Amniotic epithelial cell (primary cell): ENCODE measurements at places on chromosomes 6 and 20.

DNA sequence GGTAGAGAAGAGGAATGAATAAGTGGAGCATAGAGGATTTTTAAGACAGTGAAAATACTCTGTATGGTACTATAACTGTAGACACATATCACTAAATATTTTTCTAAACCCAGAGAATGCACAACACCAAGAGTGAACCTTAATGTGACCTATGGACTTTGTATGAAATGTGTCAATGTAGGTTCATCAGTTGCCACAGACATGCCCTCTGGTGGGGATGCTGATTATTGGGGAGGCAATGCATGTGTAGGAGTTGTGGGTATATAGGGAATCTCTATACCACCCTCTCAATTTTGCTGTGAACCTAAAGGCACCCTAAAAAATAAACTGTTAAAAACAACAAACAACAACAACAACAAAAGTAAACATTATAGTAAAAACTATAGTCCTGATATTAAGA, 293.7 kb downstream of the RNF144B start:
- no peak for DNase-seq

- DNase-seq = no peak
Observed at GRCh38 chr6:45718871-45719270, 296.8 kb downstream of the CLIC5 start.

- DNase-seq = no peak
Observed at GRCh38 chr6:100096341-100096740, 102.3 kb upstream of the MCHR2 start.

DNA sequence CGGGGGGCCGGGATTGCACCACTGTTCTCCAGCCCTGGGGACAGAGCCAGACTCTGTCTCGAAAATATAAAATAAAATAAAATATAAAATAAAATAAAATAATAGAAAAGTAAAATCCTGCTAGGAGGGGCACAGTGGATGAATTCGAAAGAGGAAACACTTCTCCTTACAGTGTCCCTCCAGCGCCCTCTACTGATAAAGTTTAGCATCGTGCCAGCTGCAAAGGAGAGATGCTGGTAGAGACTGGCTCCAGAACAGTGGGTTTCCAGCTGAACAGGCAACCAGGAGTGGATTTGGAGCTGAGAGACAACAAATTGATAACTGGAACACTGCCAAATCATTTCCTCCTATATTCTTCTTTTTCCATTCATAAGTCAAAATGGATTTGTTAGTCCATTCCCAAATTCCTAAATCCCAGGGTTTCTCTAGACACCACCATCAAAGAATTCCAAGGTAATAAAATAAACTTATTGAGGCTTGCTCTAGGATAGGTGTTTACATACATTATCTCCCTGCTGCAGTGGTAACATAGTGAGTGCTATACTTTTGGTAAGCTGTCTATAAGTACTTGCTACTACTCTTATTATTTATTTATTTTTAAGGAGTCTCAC, 31.7 kb upstream of the TBPL1 start:
- DNase-seq = peak; percentile 66

- no peak for DNase-seq
Observed at GRCh38 chr20:14303106-14303505, 34.3 kb downstream of the FLRT3 start.

DNA sequence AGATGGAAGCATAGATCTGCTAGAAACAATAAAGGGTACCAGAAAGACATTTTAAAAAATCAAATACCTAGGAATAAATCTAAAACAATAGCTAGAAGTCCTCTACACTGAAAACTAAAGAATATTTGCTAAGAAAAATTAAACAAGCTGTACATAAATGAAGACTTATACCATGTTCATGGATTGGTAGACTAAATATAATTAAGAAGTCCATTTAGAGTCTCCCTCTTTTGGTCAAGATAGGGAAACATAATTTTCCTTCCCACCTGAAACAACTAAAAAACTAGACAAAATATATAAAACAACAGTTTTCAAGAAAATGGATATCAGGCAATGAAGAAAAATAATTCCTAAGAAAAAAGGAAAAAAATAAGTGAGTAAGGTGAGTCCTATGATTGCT, 120.0 kb upstream of the TAB2 start:
- DNase-seq = no peak

DNA sequence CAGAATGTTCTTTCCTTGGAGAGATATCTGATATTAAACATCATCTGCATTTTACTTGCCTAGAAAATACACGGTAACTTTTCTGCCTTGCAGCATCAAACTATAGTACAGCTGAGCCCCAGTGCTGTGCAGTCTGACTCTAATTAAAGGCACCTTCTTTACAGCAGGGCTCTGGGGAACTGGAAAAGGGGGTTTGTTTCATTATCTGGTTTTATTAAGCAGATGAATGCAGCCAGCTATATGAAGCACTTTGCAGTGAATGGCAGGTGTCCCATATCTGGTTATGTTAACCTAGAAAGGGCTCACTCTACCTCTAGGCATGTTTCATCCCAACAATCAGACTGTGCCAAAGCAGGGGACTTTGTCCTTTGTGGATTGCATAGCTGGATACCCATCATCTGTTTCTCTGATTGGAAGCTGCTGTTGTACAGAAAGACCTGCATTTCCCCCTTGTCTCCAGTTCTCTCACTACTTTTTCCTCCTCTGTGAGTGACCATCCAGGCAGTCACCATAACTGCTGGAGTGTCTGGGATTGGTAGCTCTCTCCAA, 39.6 kb upstream of the CMTR1 start:
- no peak for DNase-seq

DNA sequence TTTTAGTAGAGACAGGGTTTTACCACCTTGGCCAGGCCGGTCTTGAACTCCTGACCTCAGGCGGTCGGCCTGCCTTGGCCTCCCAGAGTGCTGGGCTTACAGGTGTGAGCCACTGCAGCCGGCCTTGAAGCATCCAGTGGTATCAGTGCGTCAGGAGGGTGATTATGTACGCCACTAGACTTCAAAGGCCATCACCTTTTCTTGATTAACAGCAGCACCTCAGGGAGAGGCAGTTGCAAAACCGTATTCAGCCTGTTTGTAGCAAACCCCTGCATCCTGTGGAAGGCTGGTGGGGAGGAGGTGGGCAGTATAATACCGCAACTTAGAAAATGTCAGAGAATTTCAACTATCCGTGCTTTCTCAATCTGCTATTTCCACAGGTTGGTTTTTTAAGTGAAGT, 27.3 kb upstream of the SHLD1 start:
- no peak for DNase-seq

DNA sequence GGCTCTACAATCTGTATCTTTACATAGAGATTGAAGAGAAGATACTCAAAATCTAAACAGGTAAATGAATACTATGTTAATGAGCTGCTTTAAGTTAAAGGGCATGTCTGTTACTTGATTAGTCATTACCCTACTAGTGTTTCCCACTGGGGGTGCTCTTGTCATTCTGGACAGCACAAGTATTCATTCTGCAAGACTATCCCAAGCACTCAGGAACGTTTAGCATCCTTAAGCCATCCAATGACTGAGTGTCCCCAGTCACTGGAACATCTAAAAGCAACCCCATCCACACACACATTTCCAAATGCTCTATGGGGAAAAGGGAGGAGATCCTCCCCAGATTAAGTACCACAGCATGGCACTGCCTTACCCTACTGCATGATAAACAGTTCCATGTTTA, 25.7 kb downstream of the EZR start:
- peak; percentile 70 for DNase-seq

- DNase-seq = no peak
Observed at GRCh38 chr6:136880748-136881460, 41.2 kb upstream of the SLC35D3 start.

DNA sequence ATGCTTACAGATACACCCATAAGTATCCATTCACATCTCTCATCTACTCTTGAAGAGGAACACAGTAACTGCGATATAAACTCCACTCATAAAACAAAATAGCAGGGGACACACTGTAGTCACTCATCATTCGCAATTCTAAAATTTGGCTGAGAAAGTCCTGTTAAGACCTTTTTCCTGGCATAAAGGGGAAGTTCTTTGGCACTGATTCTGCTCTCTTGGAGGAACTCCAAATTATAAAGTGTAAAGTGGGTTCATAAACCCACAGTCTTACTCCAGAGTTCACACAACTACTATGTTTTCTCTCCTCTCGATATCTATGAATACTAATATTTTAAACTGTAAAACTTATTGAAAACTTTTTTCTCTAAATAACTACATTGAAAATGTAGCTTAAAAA, 80.6 kb downstream of the ADGB start:
- DNase-seq = no peak

DNA sequence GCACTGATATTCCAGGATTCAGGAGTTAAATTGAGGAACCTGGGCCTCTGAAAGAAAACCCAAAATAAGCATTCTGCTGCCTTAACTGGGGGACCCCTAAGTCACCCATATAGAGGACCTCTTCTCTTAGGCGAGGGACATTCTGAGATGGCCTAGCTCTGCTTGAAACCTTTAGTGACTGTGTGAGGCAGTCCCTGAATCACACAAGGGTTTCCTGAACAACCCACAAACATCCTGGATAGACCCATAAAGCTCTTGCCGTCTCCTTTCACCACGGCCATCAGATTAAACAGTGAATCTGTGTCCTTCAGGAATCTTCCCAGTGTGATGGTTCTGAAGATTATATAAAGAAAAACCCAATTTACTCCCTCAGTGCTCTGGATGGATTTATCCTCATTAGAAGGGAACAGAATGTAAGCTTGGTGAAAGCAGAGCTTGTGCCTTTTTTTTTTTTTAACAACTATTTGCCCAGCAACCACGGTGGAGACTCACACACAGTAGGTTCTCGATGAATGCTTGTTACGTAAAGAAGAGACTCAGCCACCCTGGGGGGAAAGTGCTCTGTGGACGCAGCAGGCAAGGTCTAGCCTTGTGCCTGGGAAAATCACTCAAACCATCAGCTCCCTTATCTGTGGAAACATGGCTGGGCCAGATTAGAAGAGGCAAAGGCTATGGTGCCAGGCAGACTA, 39.1 kb upstream of the SIRPG start:
- DNase-seq = no peak

- no peak for DNase-seq
Observed at GRCh38 chr6:151263035-151263434, 23.3 kb downstream of the AKAP12 start.

- peak; percentile 89 for DNase-seq
Observed at GRCh38 chr20:829551-829950, 4.0 kb upstream of the FAM110A start.

GRCh38 chr6:71238351-71238750, 50.3 kb upstream of the OGFRL1 start:
- peak; percentile 38 for DNase-seq

GRCh38 chr20:10492065-10492464, 57.0 kb downstream of the SLX4IP start:
- peak; percentile 93 for DNase-seq

GRCh38 chr20:38221119-38221589, 39.4 kb downstream of the KIAA1755 start:
- peak; percentile 42 for DNase-seq

DNA sequence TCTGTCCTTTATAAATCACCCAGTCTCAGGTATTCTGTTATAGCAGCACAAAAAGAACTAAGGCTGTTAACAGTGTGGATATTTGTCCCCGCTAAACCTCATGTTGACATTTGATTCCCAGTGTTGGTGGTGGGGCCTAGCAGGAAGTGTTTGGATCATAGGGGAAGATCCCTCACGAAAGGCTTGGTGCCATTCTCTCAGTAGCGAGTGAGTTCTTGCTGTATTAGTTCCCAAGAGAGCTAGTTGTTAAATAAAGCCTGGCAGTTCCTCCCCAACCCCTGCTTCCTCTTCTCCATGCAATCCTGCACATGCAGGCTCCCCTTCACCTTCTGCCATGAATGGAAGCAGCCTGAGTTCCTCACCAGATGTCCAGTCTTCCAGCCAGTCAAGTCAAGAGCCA, 29.8 kb upstream of the ERVFRD-1 start:
- no peak for DNase-seq

GRCh38 chr6:17429383-17430061, 36.1 kb downstream of the CAP2 start:
- DNase-seq = peak; percentile 44

DNA sequence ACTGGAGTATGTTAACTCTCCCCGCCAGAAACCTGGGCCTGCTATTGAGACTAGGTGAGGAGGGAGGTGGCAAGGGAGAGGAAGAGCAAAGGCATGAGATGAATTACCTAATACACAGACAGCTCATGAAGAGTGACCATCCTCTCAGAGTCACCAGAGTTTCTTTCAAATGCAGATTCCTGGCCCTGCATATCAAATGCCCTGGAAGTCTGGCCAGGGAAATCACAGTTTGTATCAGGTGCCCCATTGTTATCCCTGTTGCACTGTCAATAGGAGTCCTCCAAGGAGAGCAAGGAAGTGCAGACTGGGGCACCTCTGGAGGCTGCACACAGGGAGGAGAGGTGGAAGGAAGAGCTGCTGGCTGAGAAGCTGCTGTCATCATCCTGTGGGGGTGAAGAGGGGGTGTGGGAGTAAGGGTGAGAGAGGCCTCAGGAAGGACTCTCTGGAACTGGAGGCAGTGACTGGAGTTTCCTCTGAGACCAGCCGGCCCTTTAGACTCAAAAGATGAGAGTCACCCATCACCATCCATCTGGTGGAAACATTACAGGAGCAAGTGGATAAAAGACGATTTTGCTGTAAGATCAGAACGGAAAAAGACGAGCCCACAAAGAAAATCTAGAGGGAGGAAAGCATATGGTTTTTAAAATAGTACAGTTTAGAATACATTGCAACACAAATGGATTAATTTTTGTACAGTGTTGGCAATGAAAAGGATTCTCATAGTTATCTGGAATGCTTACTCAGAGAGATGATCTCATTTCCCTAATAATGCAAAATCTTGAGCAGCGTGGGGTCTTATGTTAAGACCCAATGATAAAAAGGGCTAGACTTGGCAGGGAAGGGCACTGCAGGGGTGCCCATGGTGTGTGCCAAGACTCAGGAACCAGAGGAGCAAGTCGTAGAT, 268.1 kb downstream of the UST start:
- DNase-seq = peak; percentile 87

- DNase-seq = peak; percentile 47
Observed at GRCh38 chr6:157813750-157814455, 9.1 kb upstream of the SNX9 start.

GRCh38 chr6:137028912-137029311, 15.9 kb downstream of the IL20RA start:
- DNase-seq = no peak

- peak; percentile 12 for DNase-seq
Observed at GRCh38 chr6:160167604-160168399, 46.2 kb downstream of the SLC22A1 start.

DNA sequence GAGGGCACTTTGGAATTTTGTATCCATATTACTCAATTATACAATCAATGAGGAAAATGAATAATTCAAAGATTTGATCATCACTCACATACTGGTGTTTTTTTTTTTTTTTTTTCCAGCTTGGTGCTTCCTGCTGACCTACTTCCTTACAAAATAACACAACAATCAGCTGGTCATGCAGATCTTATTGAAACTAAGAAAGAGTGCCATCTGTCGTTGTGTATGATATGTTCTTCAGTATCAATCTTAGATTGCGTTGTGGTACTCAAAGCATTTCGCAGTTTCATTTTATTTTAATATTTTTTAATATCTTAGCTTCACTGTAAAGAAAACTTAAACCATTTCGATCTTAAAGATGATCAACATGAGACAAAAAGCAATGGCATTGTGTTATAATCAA, 155.6 kb downstream of the OGFRL1 start:
- DNase-seq = no peak

GRCh38 chr6:168590406-168590805, 149.4 kb downstream of the SMOC2 start:
- no peak for DNase-seq
